ENCODE measurements at places on chromosomes 3 and 15.

- DNase-seq, result no peak
These were observed 23.7 kb downstream of the RBM5 start for GRCh38 chr3:50112462-50112861.

DNA sequence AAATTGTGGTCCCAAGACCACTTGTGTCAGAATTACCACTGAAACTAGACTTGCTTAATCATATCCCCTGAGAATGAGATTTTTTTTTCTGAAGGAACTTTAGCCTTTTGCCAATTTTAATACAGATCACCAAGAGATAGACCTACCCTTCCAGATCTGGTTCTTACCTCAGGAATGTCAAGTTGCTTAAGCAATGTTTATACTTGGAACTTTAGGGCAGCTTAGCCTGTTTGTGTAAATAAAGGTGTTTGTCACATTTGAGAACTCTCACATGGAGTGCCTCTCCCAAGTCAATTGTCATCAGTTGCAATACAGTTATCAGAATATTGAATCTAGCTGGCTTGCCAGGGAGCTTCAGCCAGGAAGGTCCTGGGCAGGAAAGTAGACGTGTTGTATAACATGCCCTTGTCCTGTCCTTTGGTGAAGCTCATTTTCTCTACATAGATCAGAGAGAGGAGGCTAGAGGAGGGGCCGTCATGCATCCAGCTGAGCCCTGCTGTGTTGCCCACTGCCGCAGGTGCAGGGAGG, 3.9 kb downstream of the GPD1L start:
- no peak for DNase-seq

- no peak for DNase-seq
These were observed 18.4 kb downstream of the KLF13 start for GRCh38 chr15:31344823-31345605.

DNA sequence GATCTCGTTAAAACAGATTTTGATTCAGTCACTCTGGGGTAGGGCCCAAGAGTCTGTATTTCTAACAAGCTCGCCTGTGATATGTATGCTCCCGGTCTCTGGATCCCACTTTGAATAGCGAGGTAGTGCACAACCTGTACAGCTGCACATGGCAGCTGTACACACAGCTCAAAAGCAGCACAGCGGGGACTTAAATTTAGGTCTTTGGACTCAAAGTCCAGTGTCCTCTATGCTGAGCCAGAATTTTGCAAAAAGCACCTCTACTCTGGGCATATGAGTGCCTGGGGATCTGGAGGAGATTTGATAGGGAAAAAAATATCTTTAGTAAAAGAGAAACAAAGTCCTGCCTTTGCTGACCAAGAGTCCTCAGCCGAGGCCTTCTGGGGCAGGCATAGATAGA, 83.1 kb downstream of the HMG20A start:
- no peak for DNase-seq

- DNase-seq, result no peak
These were observed 11.9 kb downstream of the GPR176 start for GRCh38 chr15:39908186-39908585.

- DNase-seq, result no peak
These were observed 535 bp downstream of the C2CD4B start for GRCh38 chr15:62164396-62165103.

DNA sequence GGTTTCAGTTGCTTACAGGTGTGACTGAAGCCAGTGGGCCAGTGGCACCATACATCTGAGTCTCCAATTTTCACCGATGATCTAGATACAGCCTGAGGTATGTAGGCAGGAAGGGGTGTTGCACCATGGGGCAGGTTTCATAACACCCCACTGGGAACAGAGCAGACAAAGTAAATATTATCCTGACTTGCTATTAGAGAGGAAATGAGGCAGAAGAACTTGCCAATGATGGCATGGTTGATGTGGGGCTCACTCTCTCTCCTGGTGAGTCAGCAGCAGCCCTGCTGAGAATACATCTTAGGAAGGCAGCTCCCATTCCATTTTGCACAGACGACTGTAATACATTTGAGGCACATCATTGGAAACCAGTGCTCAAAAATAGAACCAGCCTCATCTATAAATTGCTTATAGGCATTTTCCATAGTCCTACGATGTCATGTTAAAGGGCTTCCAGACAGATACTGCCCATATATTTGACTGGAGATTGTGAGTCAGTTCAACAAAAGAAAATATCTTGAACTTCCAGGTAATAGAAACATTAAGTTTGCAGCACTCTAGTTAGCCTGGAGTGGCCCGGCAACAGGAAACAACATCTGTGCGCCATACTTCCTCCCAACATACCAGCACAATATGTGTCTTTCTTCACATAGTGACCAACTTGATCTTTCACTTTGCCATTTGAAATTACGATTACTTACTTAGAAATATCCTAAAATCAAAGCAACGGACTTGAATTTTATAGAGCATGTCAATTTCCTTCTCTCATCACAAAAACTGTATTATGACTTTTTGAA, 175.5 kb downstream of the NECTIN3 start:
- DNase-seq, result no peak

- DNase-seq, result no peak
These were observed 37.6 kb upstream of the SFMBT1 start for GRCh38 chr3:53083521-53083920.
